ENCODE measurements at places on chromosomes 5 and 9.

DNA sequence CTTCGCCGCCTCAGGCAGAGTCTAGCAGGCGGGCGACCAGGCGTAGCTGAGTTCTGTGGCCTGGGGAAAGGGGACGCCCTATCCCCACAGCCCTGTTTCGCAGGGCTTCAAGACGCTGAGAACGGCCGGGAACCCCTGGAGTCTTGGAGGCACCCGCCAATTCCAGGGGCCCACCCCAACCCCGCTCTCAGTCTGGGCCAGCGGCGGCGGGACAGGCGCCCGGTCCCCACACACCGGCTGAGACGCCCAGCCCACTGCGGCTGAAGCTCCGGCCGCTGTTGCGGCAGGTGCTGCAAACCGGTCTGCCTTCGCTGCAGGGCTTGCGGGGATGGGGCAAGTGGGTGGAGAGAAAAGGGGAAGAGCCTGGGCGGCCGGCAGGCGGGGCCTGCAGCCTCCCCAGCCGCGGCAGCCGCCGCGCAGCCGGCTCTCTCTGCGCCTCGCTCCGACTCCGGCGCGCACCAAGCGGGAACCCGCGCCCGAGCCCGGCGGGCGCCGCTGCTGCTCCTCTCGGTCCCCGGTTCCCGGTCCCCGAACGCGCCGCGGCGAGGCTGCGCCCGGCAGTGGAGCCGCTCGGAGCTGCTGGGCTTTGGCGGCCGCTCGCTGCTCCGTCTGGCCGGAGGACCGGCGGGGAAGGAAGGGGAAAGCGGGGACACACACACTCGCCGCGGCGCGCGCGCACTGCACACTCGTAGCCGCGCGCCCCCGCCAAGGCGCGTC lies at the start of gene PIP5K1B:
PIP5K1B (plus strand) TSS at position 427 of the 717 bp plus-strand sequence. CDS start 117,375 bp downstream, outside the sequence.
- no peak for DNase-seq

DNA sequence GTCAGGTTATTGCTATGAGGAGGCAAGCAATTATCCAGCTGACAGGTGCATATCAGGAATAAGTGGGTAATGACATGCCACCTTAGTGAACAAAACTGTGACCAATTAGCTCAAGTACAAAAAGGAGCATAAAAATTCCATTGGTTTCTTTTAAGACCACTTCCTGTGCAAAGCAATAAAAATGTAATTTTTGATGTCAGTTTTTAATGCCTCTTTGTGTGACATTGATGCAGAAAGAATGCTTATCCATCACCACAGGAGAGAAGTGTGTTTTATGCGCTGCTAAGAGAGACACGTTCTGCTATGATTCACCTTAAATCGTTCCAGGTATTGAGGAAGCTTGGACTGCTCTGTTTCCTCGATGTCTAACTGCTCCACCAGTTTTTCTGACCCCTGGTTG lies 96.7 kb downstream of the MRPS27 start:
- DNase-seq, result no peak

GRCh38 chr5:3694819-3695218 lies 99.2 kb downstream of the IRX1 start:
- no peak for DNase-seq

- no peak for DNase-seq
Observed at GRCh38 chr5:10662083-10662482, 98.2 kb downstream of the ANKRD33B start.

DNA sequence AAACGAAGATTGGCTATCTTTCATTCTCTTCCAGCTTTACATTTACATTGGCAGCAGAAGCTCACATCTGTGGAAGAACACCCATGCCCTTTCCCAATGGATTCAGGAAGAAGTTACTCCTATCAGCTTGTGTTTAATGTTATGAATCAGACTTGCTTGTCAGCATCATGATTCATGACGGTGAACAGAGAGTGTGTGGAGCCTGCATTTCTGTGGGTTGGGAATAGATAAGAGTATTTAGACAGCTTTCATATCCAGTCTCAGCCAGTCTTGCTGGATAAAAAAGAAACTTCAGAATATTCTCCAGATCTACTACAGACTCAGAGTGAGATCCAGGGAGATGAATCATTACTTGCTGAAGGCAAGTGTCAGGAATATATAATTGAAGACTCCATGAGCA lies 812.9 kb upstream of the ZNF608 start:
- no peak for DNase-seq

DNA sequence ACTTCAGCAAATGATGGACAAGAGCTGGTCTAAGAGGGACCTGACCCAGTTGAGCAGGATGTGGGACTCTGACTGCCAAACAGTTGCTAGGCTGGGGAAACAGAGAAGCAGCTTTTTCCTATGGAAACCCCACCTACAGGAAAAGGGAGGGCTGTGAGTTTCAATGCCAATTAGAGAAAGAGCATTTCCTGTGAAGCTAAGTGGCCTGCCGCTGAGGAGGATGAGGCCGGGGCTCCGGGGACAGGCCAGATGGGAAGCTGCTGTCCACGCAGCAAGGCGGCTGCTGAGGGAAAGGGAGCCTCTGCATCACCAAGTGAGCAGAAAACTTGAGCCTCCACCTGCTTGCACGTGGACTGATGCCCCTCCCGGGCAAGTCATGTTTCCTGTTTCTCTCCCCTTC lies at the start of gene PCDH12:
PCDH12 (minus strand) TSS at position 90 of the 400 bp plus-strand sequence. CDS start 351 bp downstream, outside the sequence.
- no peak for DNase-seq

DNA sequence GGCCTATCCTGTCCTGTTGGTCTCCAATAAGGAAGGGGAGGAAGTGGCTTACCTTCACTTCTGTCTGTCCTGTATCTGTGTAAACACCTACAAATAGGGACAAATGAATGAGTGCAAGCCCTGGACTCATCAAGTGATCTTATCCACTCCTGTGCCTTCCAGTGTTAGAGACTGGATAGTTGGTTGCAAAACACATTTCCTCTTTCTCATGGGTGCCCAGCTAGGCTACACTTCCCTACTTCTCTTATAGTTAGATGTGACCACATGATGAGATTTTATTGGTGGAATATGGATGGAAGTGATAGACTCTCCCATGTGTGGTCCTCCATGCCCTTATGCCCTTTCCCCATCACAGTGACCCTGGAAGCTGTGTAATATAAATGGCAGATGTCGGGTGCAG lies 16.9 kb upstream of the PFDN1 start:
- DNase-seq, result no peak

GRCh38 chr5:155313518-155313917 lies 300.0 kb downstream of the KIF4B start:
- DNase-seq, result no peak

- DNase-seq, result no peak
Observed at GRCh38 chr5:139877129-139877597, 81.6 kb downstream of the PSD2 start.

GRCh38 chr9:35681341-35682002 lies 7.7 kb downstream of the CA9 start:
- no peak for DNase-seq

DNA sequence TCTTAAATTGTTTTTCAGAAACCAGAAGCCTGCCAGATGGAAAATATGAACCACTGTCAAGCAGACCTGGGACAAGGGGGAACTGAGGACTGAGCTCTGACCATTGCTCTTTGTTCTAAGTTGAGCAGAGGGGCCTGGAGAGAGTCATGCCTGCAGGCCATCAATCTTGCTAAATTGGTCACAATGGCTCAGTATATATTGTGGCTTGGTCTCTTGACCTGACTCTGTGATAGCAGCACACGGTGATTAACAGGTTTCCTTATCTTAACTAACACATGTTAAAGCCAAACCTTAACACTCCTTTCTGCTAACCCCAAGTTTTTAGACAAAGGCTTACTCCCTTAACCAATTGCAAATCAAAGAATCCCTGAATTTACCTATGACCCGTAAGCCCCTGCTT lies 1281.2 kb upstream of the NUDT12 start:
- no peak for DNase-seq

GRCh38 chr5:154727361-154727760 lies 27.8 kb upstream of the LARP1 start:
- DNase-seq, result no peak

DNA sequence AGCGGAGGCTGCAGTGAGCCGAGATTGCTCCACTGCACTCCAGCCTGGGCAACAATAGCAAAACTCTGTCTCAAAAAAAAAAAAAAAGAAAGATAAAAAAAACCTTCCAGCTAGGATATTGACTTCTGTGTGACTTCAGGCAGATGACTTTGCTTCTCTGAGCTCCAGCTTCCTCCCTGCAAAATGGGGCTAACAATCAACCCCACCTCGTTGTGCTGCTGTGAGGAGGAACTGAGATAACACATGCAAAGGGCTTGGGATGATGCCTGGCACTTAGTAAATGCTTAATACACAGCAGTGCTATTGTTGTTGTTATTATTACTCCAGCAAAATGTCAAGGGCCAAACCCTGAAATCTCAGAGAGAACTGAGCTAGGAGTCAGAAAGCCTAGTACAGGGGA lies 3.5 kb upstream of the CDX1 start:
- no peak for DNase-seq

GRCh38 chr5:168952196-168952595 lies 348.7 kb downstream of the SLIT3 start:
- no peak for DNase-seq

- no peak for DNase-seq
Observed at GRCh38 chr9:98873951-98874371, 66.5 kb downstream of the GALNT12 start.

DNA sequence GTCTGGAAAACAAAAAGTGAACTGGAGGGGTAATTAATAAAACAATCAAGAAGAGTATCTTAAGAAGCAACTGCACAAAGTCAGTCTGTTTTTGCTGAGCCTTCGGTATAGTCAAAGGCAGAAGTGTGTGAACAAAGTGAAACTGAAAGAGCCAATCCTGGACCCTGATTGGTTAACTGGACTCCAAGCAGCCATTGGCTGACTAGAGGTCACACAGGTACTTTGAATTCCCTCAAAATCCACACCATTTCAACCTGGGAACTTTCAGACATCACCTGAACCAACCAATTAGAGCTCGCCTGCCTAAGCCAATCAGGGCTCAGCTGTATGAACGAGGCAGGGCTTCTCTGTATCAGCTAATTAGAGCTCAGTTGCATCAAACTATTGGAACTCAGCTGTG lies 286.7 kb downstream of the TLE4 start:
- no peak for DNase-seq

GRCh38 chr5:143316844-143317631 lies 86.4 kb downstream of the NR3C1 start:
- no peak for DNase-seq

DNA sequence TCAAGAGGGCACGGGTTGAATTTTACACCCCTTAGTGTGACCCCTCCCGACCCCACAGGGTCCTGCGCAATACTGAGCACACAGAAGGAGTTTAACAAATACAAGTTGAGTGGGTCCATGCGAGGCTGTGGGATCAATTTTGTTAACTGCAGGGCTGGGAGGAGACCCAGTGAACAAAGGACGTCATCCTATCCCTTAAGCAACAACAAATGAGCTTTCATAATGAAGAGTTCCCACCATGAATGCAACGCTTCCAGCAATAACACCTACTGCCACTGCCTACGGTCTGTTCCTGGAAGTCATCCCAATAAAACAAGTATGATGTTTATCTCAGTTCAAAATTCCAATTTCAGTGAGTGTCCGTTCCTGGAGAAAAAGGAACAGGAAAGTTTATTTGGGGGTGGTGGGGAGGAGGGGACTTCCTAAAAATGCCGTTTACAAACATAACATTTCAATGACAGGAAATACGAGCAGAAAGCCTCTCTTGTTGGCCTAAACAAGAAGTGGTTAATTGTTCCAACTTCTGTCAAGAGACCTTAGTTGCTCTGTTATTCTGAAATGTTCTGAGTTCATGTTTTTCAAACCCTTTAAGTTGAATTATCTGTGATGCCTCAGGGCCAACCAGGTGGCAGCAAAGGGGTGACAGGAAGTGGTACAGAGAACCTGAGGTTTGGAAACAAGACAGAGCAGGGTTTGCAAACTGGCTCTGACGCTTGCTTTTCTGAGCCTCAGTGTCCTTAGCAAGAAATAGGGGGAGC lies 65.8 kb upstream of the PLPP6 start:
- DNase-seq, result no peak

DNA sequence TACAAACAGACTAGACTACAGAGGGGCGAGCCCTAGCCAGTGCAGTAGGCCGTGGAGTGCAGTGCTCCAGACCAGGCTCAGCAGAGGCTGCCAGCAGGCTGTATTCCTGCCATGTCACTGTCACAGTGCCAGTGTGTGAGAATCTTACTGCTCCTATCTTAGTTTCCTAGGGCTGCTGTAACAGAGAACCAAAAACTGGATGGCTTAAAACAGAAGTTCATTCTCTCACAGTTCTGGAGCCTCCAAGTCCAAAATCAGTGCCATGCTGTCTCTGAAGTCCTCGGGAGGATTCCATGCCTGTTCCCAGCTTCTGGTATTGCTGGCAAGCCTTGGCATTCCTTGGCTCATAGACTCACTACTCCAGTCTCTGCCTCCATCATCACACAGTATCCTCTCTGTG lies 75.0 kb upstream of the SAP30L start:
- DNase-seq, result no peak

- no peak for DNase-seq
Observed at GRCh38 chr5:97046270-97046982, 96.0 kb downstream of the LIX1 start.

- DNase-seq, result no peak
Observed at GRCh38 chr5:90557871-90558270, 726 bp upstream of the ADGRV1 start.

GRCh38 chr5:57195060-57195459 lies 21.2 kb downstream of the GPBP1 start:
- DNase-seq, result no peak

DNA sequence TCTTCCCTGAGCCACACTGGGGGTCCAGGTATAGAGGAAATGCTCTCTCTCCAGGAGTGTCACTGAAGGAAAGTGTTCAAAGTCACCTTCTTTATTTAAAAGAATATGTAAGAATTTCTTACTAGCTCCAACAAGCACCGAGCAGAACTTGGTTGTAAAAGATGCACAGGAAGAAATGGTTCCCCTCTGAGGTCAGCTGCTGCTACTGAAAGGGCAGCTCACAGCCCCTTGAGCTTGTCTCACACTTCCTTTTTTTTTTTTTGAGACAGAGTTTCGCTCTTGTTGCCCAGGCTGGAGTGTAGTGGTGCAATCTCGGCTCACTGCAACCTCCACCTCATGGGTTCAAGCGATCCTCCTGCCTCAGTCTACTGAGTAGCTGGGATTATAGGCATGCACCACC lies 77.2 kb downstream of the PRRT1B start:
- DNase-seq, result no peak

- no peak for DNase-seq
Observed at GRCh38 chr5:99600952-99601351, 672.1 kb upstream of the CHD1 start.

DNA sequence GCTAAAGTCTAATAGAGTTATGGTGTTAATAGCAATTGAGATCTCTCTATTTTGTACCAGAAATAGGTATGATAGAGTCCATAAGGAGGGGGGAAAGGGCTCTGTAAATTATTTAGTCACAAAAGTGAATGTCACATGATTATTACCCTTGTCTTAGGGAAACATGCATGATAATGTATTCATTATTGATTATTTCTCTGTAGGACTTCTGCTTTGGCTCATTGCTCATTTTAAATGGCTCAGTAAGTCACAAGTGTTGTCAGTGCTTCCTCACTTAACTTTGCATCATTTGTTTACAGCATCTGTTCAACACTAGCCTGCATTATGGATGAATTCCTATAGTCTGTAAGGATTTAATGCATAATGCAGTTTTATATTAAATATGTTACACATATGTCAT lies 788.8 kb upstream of the EDIL3 start:
- no peak for DNase-seq

- no peak for DNase-seq
Observed at GRCh38 chr5:2266641-2267240, 384.0 kb upstream of the IRX4 start.
